Endothelial cell (in vitro differentiated cells): ENCODE measurements at places on chromosomes 6 and 20.

DNA sequence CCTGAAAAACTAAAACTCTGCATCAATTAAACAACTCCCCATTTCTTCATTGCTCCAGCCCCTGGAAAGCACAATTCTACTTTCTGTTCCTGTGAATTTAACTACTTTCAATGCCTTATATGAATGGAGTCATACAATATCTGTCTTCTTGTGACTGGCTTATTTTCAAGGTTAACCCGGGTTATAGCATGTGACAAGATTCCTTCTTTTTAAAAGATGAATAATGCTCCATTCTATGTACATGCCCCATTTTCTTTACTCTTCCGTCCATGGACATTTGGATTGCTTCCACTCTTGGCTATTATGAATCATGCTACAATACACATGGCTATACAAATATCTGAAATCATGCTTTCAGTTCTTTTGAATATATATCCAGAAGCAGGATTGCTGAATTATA lies 334.9 kb upstream of the ID4 start:
- DNase-seq = no peak

- no peak for DNase-seq
These were observed 32.6 kb downstream of the KCNK5 start for GRCh38 chr6:39196673-39197091.

- no peak for DNase-seq
These were observed 802.4 kb downstream of the TFAP2A start for GRCh38 chr6:9612489-9612888.

- peak; percentile 61 for DNase-seq
These were observed 31.8 kb downstream of the TFAP2B start for GRCh38 chr6:50850223-50851048.

DNA sequence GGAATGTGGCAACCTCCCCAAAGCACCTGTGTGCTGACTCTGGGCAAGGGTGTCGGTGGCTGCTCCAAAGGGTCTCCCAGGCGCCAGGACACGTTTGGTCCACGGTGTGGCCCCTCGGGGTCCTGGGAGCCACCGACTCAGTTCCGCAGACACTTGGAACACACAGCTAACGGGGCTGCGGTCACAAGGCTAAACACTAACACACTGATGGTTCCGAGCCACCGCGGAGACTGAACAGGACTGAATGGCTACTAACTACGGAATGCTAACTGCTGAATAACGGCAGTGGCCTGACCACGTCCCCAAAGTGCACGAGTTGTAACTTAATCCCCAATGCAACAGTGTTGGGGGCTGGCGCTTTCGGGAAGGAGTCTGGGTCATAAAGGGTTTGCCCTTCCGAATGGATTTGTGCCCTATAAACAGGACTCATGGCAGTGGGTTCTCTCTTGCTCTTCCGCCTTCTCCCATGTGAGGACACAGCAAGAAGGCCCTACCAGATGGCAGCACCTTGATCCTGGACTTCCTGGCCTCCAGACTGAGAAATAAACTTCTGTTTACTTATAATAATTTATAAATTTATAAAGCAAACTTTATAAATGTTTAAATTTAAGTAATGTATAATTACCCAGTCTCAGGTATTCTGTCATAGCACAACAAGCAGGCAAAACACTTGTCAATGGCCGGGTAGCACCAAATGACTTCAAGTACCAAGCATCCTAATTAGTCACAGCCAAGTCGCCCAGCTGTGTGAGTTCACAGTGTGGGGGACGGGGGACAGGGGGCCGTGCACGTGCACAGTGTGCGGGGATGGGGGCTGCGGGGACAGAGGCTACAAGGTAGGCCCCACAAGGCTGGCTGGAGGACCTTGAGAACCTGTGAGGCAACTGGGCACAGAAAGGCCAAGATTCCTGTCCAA lies 2.3 kb upstream of the EEF1A2 start:
- DNase-seq = no peak

GRCh38 chr20:3911956-3912355 lies 22.8 kb downstream of the PANK2 start:
- DNase-seq = no peak

GRCh38 chr6:593139-593906 lies 63.6 kb downstream of the HUS1B start:
- peak; percentile 55 for DNase-seq

GRCh38 chr20:36320261-36320897 lies 14.2 kb downstream of the DLGAP4 start:
- no peak for DNase-seq

DNA sequence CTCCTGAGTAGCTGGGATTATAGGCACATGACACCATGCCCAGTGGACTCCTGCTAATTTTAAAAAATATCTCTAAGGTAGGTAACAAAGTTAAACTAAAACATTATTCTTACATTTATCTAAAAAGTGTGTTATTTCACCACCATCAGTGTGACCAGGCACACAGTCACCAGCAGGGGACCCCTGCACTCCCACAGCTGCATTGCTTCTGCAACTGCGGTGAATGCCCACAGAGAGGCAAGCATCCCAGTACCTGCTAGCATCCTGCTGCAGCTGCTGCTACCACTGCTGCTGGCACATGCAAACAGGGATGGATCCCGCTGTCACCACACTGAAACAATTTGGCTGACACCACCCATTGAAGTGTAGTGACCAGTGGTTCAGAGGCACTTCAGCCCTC lies 21.9 kb upstream of the EPB41L2 start:
- no peak for DNase-seq

DNA sequence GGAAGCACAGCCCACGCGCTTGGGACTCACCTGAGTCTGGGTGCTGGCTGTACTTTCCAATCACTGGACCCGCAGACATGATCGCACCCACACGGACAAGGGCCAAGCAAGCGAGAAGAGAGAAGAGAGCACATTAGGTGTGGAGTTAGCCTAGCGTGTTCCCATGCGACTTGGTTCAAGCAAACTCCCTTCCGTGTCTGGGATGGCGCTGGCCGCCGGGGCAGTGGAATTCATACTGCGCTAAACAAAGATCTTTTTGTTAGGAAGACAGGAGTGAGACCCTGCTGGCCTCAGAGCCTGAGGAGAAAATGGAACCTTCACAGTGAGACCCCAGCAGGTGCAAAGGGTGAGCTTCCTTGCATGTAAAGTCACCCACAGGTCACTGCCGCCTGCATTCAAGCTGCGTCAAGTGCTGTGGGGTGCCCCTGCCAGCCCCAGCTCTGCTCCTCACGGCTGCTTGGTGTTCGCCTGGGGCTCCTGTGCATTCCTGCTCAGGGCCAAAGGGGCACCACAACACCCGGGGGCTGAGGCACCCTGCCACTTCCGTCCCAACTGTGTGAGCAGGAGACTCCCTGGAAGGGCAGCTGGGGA lies 26.4 kb downstream of the PSMG4 start:
- no peak for DNase-seq
